ENCODE measurements at places on chromosomes 7 and 10. TPM values are rescaled to one million over a fixed set of nuclear protein-coding genes. Genes with fewer than 3 reads are reported as not detected.

GRCh38 chr7:72080341-72080766, 331.8 kb downstream of the CALN1 start:
- DNase-seq, result no peak

DNA sequence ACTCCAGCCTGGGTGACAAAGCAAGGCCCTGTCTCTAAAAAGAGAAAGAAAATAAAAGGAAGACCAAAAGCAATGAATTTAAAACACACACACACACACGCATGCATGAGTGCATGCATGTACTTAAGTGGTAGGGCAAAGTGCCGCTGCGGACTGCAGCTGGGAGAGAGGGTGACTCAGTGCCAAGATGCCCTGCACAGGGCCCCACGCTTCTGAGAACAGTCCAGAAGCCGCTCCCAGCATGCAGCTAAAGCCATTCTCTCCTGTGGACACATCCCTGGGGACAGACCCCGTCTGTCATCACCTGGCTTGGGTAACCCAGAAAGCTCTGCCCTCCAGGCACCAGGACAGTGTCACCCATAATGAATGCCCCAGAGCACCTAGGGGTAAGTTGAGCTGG, 61.0 kb upstream of the MYL10 start:
- DNase-seq, result no peak

GRCh38 chr7:112781110-112781509, 9.1 kb downstream of the TMEM168 start:
- DNase-seq, result no peak

DNA sequence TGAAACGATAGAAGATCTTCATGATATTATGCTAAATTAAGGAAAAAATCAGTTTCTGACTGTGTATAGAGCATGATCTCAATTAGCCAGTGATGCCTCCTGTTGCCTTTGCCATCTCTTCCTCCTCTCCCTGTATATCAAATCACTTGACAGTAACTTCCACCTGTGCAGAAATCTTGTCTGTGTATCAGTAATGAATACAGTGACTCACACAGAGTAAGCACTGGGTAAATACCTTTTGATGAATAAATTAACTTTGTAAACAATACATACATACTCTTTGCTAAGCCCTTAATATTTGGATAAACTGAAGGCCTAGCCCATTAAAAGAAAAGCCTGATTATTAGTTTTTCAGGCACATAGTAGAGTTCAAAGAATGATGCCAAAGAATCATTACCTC, 610.6 kb upstream of the NRP1 start:
- DNase-seq, result no peak

- DNase-seq, result no peak
These were observed 1.7 kb upstream of the FUOM start for GRCh38 chr10:133359554-133359971.

DNA sequence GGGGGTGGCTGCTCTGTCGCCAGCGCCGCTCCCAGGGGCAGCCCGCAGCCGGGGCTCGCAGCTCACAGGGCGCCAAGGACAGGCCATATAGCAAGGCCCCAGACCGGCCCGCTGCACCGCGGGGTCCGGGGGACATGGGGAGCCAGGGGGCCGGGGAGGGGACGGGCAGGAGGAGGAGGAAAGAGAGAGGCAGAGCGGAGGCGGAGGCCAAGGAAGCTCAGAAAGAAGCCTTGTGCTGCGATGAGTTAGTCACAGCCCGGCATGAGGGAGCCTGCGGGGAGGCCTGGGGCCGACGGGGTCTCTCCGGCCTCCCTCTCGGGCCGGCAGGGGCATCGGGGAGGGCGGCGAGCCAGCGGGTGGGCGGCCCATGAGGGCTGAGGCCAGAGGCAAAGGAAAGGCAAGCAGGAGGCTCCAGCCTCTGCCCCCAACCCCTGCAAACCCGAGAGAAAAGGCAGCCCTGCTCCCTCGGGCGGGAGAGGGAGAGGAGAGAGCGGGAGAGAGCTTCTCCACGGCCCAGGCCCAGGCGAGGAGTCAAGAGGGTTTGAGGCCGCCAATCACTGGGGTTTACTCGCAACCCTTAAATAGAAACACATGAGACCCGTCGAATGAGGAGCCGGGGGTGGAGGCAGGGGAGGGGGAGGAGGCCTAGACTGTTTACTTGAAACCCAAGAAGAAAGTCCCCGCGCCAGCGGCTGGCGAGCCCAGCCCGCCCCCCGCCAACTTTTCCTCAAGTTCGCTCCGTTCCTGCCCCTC, 167.9 kb downstream of the NEURL1 start:
- DNase-seq, result no peak

DNA sequence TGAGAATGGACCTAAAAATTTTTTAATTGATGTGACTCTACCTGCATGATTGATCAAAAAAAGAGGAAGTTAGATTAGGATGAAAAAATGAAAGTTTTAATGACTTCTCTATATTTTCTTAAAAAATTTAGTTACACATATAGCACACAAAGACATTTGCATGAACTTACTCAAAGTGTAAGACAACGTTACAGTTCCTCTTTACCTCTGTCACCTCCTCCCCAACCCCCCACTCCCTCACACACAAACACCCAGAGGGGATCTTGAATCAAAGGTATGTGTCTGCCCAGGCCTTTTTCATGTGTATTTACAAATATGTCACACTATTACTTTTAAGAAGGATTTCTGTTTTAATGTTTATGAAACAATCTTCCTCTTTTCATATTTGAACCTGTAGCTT, 20.6 kb upstream of the CDCA7L start:
- DNase-seq, result no peak

The SLC13A4 gene
- not detected for total RNA-seq

The SPDYE2B gene
- not detected for total RNA-seq

The HOXA9 gene
- not detected for total RNA-seq

The EGR2 gene
- total RNA-seq, result 54.5 TPM

The NPFFR1 gene
- total RNA-seq, result not detected
